ENCODE measurements at places on chromosomes 7 and 10.

DNA sequence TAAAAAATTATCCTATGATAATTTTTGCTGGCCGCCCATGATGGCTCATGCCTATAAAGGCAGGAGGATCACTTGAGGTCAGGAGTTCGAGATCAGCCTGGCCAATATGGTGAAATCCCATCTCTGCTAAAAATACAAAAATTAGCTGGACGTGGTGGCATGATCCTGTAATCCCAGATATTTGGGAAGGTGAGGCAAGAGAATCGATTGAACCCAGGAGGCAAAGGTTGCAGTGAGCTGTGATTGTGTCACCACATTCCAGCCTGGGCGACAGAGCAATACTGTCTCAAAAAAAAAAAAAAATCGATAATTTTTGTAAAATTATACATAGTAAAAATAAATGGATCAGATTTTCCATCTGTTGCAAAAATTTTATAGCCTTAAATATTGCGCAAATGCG is 31.7 kb upstream of the CDK14 start:
- DNase-seq, result no peak

DNA sequence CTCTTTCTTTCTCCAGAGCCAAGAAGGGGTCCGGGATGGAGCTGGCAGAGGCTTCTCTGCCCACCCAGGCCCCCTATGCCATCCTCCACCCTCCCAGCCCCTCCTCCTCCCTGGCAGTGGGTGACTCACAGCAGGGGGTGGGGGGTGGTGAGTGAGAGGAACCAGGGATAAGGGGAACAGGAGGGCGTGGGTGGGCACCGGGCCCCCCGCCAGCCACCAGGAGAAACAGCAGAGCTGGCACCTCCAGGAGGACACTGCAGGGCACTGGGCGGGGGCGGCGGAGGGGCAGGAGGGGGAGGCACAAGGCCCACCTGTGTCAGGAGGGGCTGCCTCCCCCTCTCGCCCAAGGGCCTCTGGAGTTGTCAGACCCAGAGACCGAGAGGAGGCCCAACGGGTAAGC is 56.0 kb downstream of the CAMK2B start:
- no peak for DNase-seq

GRCh38 chr7:8982338-8982992 is 549.1 kb downstream of the NXPH1 start:
- no peak for DNase-seq

DNA sequence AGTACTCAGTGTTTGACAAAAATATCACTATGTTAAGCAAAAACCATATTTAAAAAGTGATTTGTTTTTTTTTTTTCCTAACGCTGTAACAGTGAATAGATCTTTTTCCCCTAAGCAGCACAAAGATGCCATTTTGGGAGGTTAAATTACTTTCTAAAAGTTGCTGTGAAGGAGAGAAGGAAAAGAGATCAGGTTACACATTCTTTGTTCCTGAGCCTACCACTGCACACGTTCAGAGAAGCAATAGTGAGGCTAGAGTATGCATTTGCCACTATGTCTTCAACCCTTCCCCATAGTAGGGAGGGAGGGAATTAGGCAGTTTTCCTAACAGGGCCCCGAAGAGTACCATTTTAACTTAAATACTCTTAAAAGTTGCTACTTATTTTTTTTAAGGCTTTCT is 38.9 kb downstream of the BMPR1A start:
- no peak for DNase-seq

DNA sequence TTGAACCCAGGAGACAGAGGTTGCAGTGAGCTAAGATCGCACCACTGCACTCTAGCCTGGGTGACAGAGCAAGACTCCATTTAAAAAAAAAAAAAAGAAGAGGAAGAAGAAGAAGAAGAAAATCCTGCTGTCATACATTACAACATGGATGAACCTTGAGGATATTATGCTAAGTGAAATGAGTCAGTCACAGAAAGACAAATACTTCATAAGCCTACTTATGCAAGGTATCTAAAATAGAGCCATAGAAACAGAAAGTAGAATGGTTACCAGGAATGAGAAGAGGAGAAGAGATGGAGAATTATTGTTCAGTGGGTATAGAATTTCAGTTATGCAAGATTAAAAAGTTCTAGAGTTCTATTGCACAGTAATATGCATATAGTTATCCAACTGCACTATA is 466.5 kb downstream of the PLXNA4 start:
- DNase-seq, result no peak

DNA sequence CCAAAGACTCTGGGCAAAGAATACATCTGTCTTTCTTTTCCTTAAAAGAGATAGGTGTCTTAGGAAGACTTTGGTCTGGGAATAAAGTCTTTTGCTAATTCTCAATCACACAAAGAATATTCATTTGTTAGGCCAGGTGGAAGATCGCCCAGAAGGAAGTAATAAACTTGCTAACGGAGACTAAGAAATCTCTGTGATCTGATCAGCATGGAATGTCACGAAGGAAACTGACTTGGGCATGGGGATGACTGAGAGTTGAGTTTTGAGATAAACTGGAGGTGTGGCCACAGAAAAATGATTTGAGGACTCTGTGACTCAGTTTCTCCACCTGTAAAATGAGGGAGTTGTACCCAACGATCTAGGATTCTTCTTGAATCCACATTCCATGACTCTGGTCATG is 161.1 kb upstream of the SVIL start:
- no peak for DNase-seq

- DNase-seq, result no peak
These were observed 163.6 kb downstream of the CDK14 start for GRCh38 chr7:90759710-90760109.

DNA sequence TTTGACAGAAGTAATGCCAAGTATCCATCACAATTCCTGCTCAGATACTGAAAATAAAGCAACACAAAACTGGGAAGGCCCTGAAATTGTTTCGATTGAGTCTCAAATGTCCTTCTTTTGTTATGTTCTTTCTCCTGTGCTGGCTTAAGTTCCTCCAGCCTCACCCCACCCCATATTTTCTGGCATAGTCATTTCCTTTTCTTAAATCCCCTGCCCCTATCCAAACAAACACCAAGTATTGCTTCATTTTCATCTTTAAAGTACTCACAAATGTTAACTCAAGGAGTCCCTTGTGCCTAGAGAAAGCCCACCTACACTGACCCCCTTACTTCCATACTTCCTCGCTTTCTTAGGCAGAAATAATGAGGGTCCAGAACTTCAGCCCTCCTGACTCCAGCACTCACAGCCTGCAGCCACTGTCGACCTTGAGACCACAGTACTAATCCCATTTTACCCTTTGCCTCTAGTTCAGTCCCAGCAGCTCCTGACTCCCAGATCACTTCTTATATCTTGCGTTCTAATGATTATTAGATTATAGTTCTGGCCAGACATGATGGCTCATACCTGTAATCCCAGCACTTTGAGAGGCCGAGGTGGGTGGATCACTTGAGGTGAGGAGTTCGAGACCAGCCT is 73.2 kb upstream of the ST8SIA6 start:
- no peak for DNase-seq

GRCh38 chr10:98257961-98258360 is 10.0 kb downstream of the LOXL4 start:
- no peak for DNase-seq

DNA sequence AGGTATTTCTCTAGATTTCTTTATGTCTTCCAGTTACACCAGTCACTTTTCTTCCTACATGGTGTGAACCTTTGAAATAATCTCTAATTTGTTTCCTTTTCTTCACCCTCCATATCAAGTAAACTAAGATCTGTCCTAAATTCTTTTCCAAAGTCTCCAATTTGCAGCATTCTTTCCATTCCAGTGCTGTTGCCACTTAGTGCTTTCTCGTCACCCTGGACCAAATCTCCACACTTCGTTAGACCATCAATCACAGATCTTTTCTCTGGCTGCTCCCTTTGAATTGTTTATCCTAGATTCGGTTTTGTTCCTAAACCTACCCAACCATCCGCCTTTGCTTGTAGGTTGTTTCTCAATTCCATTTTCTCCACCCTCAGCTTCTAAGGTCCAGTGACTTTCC is 74.7 kb downstream of the DYNC1I1 start:
- DNase-seq, result no peak

GRCh38 chr10:97393034-97393573 is 8.0 kb downstream of the RRP12 start:
- no peak for DNase-seq

- no peak for DNase-seq
These were observed 168.2 kb downstream of the TNS3 start for GRCh38 chr7:47413526-47414341.

- DNase-seq, result no peak
These were observed 38.8 kb upstream of the ANTXRL start for GRCh38 chr10:46247808-46248569.

- no peak for DNase-seq
These were observed 13.5 kb downstream of the CCM2 start for GRCh38 chr7:45013465-45013967.

GRCh38 chr10:118251791-118252190 is 90.3 kb downstream of the FAM204A start:
- no peak for DNase-seq

GRCh38 chr10:4141471-4141870 is 356.5 kb upstream of the KLF6 start:
- DNase-seq, result no peak

DNA sequence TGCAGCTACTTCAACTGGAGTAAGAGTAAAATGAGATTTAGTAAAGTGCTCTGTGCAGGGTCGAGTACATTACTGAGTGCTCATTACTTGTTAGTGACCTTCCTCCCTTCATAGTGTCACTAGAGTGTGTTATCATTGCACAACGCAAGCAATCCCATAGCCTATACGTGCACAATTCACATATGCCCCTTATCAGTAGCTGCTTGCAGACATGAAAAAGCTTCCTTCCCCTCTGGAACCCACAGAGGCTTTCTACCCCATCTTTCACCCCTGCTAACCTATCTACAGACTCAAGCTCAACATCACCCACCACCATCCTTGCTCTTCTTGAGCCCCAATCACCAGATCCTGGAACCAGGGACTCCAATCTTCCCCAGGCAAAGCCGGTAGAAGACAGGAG is 59.3 kb downstream of the C7orf25 start:
- DNase-seq, result no peak

DNA sequence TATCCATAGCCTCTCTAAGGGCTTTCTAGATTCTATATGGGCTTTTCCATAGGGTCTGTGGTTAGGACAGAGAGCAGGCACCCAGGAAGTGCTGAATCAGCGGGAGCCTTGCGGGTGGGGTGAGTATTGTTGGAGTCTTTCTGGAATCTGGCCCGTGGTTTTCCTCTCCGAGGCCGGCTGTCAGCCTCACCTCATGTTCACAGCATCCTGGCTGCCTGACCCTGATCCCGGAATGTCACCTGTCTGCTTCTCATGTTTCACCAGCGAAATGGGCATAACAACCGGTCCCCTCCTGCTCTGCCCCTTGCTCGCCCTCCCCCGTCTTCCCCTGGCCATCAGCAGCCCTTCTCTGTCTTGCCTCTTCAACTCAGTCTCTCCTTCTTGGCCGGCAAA is 36.5 kb downstream of the DDIT4 start:
- DNase-seq, result no peak

DNA sequence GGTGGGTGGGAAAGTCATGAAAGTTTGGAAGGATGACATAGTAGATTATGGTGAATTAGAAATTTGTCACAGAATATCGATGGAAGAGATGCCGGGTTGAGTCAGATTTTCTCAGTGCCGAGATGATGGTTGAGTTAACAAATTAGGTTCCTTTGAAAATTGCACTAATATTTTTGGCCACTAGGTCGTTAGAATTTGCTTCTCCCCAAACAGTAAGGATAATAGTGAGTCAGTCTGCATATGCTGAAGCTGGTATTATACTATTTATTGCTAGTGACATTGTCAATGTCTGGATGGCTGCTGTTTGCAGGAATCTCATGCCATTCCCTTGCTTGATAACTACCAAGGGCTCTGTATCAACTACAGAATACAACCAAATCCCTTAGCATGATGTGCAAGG is 37.7 kb upstream of the MINDY3 start:
- no peak for DNase-seq

DNA sequence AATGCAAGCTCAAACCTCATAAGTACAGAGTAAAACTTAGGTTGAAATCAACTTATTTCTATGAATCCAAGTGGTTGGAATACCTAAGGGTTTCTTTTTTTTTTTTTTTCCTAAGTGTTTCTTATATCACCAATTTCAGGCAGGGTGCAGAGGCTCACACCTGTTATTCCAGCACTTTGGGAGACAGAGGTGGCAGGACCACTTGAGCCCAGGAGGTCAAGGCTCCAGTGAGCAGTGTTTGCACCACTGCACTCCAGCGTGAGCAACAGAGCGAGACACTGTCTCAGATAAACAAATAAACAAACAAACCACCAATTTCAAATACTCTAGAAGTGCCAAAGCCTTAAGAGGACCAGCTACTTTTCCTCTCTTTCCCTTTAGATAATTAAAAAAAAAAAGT is 39.2 kb upstream of the SPOCK2 start:
- DNase-seq, result no peak

- DNase-seq, result no peak
These were observed 23.6 kb downstream of the TSPAN15 start for GRCh38 chr10:69474742-69475432.
